ENCODE measurements at places on chromosomes 7 and 10.
A peak's percentile ranks its signal among the peaks of the same experiment; 100 is the strongest.

- DNase-seq: no peak
Measured at GRCh38 chr10:11265484-11265883, 247.8 kb downstream of the CELF2 start.

DNA sequence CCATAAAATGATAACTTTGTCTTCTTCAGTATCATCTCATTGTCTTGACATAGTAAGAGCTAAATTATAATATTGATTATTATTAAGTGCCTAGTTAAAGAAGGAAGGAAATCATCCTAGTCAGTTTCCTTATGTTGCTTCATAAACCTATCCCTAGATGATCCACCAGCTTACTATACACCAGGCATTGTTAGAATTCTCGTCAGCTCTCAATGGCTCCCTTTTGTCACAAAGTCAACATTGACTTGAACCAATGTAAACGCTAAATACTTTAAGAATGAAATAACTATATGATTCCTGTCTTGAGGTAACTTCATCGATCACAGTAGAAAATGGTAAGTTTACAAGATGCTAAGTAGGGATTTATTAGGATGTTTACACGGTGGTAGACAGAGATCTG lies 1162.9 kb downstream of the CNTNAP2 start:
- no peak for DNase-seq

DNA sequence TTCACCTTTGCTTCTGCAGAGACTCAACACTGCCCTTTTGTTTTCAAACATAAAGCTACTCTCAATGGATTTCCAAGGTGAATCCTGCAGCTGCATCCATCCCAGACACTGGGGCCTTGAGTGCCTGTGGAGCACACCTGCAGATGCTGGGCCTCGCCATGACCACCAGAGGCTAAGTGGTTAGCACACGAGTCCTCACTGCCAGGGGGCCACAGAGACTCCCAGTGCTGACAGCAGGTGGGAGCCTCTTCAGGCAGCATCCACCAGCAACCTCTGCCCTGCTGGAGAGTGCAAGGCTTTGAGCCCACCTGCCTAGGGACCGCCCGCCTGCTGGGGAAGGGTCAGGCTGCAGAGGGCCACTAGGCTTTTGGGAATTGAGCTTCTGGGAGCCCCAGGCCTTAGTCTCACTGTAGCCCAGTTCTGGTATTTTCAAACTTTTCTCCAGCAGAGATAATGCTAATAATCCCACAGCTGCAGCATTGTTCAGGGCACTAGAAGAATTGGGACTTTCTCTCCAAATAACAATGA lies 9.4 kb upstream of the HPS1 start:
- no peak for DNase-seq

GRCh38 chr10:6226216-6226615 lies 23.5 kb downstream of the PFKFB3 start:
- DNase-seq: no peak

DNA sequence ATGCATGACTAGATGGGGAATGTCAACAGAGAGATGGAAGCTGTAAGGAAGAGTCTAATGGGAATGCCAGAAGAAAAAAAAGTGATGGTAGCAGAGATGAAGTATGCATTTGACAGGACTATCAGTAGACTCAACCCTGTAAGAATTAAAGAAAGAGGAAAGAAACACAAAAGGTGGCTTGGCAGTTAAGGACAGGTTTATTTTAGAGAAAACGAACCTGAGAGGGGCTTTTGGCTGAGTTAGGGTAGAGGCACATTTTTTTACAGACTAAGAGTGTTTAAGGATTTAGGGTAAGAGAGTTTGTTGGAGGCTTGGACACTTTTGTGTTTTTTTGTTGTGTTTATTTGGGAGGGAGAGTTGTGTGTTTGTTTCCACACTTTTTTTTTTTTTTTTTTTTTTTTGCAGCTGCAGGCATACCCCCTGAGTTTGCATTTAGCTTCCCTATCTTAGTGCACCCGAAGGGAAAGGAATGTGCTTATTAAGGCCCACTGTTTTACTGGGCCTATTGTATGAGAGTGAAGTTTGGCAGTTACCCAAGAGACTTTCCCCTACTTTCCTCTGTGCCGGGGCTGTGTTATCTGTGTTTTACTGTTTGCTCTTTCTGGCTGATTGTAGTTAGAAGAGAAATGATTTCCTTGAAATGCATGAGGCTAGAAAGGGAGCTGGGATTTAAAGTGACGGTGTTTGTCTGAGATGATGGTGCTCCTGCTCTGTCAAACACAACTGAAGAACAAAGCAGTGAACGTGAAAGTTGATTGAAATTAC lies 32.0 kb downstream of the NPVF start:
- no peak for DNase-seq

DNA sequence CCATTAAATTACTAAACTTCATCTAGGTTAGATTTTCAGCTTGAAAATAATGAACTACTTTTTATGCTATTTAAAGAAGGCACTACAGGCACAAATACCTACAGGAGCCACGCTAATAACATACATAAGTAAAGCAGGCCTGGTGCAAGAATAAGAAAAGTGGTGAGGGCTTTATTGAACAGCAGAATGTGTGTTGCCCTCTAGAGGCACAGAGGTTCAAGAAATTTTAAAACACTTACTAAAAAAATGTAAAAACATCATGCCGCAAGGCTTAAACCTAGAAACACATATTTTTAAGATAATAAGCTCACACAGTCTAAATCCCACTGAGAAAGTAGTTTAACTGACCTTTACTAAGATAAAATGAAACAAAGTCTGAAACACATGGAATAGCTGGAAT lies 20.3 kb downstream of the CACUL1 start:
- no peak for DNase-seq

DNA sequence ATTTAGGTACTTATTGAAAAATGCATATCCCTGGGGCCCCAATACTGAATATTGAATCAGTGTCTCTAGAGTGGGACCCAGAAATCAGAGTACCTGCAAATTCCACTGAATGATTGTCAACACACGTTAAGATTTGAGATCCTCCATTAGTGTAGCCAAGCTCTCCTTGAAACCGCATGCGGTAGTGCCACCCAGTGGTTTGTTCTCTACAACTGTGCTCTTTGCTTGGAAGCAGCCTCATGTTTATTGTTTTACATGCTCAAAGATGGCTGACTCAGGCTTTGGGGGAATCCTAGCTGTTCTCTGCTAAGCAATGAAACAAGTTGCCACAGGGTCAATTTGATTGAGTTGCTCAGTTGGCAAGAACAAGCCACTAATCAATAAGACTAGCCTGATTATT lies 340.2 kb upstream of the CELF2 start:
- peak; percentile 49 for DNase-seq

- no peak for DNase-seq
Measured at GRCh38 chr7:1541431-1542162, 11.1 kb downstream of the MAFK start.

DNA sequence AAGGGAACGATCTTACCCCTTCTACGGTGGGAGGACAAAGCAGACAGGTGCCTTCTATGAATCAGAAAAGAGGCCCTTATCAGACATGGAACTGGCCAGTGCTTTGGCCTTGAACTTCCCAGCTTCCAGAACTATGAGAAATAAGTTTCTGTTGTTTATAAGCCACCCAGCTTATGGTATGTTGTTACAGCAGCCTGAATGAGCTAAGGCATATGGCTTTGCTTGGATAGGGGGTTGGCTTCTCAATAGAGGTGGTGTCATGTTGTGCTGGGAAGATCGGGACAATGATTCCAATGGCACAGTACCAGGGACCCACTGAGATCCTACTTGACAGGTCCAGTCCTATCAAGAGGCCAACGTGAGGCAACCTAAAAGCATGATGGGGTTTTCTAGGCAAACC lies 183.4 kb upstream of the BMPER start:
- DNase-seq: no peak

DNA sequence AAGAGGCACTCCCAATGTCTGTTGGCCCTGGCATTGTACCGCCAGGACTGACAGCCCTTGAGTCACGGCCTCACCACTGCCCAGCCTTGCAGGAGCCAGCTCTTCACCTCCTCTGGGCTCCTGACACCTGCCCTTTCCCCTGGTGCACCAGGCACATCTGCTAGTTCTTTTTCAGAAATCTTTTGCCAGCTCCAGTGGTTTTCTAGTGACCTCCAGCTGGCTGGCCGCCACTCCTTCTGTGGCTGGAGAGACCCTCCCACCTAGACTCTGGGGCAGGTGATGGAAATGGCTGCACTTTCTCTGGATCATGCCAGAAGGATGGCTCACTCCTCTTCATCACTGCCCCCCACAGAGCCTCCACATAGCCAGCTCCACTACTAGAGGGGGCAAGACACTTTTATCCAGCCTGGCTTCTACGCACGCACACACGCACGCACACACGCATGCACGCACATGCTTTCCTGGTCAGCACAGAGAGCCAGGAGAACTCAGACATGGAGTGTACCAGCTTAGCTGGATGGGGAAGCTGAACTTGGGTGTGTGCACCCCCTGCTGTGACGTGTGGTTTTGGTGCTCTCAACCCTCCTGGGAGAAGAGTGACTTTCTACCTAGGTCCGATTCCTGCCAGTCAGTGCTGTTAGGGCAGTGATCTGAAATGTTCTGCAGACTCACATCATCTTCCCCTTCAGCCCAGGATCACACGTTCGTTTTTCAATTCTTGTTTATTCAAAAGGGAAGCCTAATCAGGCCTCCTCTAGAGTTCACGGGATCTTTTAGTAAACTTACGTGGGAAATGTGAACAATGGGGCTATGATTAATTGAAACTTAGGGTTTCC lies 222.0 kb downstream of the PRPF18 start:
- DNase-seq: no peak

GRCh38 chr10:11191678-11192077 lies 174.0 kb downstream of the CELF2 start:
- DNase-seq: no peak

- DNase-seq: no peak
Measured at GRCh38 chr10:128704716-128705115, 578.5 kb upstream of the MKI67 start.

DNA sequence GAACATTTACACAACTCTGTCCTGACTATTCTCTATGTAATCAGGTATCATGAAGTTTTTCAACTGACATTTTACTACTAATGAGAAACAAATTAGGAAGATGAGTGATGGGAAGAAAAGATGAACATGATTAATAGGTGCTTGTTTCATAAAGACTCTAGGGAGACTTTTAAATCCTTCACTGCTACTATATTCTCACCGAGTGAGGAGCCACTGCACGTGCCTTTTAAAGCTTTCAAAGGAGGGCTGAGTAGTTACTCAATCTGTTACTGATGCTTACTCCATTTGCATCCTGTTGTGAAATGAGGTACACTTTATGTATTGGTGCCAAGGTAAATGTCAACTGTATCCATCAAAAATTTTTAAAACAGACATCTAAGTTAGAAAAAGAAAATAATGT lies 1.3 kb upstream of the COMMD3 start:
- DNase-seq: no peak

DNA sequence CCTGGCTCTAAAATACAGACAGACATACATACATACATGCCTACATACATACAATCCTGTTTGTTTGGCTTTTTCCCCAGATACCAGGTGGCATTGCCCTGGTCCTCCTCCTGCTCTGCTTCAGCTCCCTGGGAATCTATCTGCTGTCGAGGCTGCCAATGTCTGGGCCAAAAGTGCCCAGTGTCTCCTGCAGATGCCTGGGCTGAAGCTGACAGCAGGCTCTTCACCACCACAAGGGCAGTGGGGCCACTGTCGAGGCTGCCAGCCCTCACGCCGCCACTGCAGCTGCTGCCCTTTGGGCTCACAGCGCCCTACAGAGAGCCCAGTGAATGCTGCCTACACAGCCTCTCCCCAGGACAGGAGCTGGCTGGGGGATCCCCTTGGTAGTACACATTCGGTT lies 18.0 kb upstream of the STN1 start:
- DNase-seq: no peak

DNA sequence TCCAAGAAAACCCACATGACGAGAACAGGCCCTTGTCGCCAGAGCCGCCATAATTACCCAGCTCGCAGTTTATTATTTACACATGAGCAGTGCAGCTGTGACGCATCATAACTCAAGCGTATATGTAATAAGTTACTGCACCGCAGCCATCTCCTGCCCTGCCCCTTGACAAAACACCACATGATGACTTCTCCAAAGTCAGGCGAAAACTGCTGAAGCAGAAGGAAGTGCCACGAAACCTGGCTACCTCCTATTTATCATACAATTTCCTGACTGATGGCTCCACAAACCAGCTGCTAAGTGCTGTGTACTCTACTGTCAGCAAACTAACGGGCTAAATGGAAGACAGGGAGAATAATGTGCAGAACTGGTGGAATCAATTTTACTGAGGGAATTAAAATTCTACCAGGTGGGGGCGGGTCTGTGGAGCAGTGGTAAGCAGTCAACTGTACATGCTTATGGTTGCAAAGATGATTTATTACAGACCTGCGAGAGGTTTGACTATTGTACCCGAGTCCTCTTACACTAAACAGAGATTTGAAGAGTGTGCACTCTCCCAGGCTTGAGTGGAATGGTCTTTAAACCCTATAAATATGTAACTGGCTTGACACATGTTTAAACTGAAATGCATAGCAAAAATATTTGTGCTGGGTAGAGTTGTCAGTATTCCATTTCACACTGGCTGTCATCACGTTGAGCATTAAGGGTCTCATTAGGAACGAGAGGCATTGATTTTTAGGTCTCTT lies 156.0 kb downstream of the GLI3 start:
- DNase-seq: no peak

DNA sequence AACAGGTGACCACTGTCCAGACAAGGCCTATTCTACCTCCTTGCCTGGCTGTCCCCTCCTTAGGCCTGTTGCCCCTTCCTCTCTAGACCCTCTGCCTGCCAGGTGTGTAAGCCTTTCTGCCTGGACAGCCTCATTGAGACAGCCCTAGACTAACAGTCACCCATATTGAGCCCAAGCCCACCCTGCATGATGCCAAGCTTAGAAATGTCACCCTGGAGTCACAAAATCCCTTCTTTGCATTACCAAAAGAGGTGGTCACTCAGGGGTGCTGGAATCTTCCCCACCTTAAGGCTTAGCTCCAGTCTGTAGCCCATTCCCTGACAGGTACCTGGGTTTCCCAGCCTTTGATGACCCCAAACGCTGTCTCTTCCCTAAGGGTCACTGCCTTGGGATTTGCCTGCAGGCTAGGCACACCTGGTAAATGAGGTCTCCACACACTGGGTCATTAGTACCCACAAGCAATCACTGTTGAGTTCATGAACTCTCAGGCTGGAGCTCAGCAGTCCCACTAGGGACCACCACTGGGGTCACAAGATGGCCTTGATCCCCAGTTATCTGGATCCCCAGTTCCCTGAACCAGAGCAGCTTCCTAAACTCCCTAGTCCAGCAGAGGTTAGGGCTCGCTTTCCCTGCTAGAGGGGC lies 54.9 kb upstream of the CAMK2B start:
- DNase-seq: no peak

Measured in AG04450 (cell line).